Astrocyte of the hippocampus (primary cell): ENCODE measurements at places on chromosomes 16 and 17.

DNA sequence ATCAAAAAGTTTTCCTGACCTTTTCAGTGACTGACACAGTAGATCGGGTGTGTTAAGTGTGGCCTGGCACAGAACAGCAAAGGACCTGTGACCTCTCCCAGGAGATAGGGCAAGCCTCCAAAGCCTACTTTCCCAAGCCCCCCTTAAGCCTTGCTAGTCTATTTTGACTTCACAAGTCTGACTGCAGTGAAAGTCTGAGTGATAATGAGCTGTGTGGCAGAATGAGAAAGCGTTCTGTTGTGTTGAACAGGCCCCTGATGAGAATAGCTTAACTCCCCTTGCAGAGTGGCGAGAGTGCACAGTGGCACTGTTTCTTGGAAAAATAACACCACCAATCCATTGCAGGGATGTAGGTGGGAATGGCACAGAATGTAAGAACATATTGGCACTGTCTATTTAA lies 32.8 kb downstream of the MMD start:
- DNase-seq, result no peak

DNA sequence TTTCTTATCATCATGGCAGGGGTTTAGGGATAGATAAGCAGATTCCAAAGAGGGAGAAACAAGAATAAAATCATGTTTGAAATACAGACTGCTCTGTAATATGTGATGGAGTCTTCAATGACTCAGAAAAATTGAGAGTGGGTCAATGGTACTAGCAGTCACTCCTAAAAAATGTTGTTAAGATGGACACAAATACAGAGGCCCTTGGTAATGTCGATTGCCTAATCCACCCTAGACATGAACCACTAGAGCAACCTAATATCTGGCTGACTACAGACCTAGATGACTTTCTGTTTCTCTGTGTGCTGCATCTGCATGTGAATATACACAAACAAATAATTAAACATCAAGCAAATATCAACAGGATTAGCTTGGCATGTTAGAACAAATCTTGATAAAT lies 135.8 kb downstream of the CDH8 start:
- DNase-seq, result peak; percentile 39

DNA sequence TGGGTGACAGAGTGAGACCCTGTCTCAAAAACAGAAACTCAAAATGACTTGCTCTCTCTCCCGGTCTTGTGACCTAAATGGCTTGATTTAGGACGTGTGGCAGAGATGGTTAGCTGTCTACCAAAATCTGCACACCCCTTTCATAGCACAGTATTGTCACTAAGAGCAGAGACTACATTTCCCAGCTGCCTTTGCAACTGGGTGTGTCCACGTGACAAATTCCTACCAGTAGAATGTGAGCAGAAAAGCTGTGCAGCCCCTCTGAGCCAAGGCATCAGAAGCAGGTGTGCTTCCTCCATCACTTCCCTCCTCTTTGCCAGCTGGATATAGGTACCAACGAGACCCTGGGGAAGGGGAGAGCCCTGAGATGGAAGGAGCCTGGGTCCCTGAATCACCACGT lies 25.5 kb downstream of the GPR142 start:
- no peak for DNase-seq

- DNase-seq, result no peak
These were observed 607.2 kb downstream of the MAF start for GRCh38 chr16:78993346-78993745.

DNA sequence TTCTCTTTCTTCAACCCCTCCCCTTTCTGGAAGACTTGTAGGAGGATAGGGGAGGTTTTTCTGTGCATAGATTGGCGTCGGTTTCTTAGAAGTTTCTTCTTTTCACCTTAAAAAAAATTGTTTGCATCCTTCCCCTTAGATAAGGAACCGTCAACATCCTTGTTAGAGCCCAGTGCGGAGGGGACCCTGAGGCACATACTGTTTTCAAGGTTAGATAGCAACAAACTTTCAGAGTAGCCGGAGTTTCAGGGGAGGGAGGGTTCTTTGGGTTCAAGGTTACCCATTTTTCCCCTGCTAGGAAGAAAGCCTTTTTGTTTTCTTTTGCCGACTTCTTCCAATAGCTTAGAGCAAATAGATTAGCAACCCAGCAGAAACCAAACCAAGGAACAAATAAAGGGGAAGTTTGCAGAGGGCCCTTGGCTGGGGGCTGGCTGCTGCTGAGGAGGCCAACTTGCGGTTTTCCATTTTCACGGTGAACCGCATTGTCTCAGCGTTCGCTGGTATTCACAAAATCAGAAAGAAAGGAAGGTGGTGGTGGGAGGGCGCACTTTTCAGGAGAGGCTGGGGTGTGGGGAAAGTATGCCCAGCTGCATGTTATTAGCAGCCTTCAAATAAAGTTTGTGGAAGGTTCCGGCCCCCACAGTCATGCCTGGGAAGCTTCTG lies 28.8 kb downstream of the MSI2 start:
- peak; percentile 86 for DNase-seq

DNA sequence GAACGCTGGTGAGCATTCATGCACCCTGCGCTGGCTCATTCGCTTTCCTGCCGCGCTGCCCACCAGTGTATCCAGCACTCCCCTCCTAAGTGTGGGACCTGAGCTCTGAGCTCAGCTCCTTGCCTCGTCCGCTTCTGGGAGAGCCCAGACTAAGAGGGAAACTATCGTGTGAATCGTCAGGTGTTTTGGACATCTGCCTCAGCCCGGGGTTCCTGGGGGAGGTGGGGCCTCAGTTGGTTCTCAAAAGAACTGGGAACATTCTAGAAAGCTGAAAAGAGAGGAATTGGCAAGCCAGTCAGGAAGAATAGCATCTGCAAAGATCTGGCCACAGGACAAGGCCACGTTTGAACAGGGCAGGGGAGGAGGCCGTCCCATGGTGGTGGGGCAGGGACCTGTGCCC lies 205.4 kb upstream of the CIBAR2 start:
- DNase-seq, result no peak

DNA sequence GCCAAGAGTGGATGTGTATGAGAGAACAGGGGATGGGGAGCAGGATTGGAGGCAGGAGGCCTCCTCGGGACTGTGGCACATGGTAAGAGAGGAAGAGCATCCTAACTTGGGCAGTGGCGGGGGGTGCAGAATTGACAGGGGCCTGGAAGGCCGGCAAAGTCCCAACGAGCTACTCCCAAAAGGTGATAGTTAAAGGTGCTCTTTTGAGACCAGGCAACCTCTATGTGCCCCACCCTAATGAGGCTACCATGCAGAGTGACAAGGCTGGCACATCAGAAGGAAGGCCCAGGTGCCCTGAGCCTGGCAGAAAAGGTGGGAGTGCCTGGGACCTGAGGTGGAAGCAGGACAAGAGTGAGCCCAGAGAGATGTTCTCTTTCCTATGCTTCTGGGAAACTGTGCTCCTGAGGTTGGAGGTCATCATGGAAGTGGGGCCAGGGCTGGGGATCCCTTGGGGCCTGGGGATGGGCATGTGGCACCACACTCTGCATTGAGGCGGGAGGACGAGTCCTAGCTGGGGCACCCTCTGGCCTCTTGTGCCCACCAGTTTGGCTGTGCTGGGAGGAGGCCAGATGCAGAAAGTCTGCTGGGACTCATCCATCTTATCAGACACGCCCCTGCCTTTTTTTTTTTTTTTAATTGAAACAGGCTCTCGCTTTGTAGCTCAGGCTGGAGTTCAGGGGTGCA lies 5.9 kb downstream of the RAB11FIP4 start:
- DNase-seq, result no peak
